SK-MEL-5 (cell line): ENCODE measurements at places on chromosomes 2 and 18. TPM values are rescaled to one million over a fixed set of nuclear protein-coding genes. Genes with fewer than 3 reads are reported as not detected.

Gene CRYBA2
- not detected in 2 replicates for total RNA-seq

Gene NOSTRIN
- total RNA-seq, result not detected in 2 replicates

Gene HRH4
- not detected in 2 replicates for total RNA-seq

Gene ACTG2
- total RNA-seq, result 0.24 and 0.42 TPM in 2 replicates

Gene SP5
- 0.48 TPM in 1 of 2 replicates, not detected in the other for total RNA-seq

Gene TUBA3E
- total RNA-seq, result not detected in 2 replicates
